ENCODE measurements at places on chromosomes 13 and 19.

- DNase-seq = no peak
These were observed 18.4 kb upstream of the RNASEH2B start for GRCh38 chr13:50891206-50891605.

DNA sequence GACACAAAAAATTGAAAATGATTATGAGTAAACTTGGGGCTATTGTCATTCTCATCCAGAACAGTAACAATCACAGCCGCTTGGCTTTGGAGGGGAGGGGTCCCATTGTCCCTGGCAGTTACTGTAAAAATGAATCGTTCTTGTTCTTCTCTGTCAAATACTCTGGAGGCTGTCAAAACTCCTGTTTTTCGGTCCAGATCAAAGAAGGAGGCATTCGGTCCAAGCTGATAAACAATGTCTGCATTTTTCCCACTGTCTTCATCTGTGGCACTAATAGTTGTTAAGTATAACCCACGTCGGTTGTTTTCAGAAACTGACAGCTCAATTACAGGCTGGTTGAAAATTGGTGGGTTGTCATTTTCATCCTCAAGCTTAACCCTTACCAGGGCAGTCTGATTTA lies 3.4 kb downstream of the PCDH9 start:
- no peak for DNase-seq

DNA sequence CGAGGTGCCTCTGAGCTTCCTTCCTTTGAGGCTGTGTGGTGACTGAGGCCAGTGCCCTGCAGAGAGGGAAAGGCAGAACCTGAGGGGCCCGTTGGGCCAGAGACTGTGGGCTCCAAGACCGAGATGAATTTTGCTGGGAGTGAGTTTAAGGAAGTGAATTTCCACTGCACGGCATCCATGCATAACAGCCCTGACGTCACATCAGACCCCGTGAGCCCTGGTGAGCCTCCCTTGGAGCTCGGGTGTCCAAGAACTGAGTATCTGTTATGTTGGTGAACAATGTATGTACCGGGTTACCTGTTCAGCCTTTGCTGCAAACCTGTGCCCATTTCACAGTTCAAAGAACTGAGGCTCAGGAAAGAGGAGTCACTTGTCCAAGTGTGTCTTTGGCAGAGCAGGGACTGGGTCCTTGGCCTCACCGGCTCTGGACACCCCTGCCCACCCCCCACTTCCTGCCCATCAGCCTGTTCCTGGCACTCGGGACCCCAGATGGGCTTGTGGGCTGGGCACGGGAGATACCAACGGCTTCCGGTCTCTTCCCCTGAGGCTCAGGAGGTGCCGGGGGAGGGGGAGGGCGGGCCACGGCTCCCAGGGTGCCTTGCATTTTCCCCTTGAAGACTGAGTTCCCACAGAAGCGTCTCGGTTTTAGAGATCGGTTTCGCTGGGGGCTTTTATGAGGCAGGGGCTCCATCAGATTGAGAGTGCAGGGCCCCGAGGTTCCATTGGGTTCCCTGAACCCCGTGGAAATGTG lies 33.7 kb downstream of the NFILZ start:
- no peak for DNase-seq

DNA sequence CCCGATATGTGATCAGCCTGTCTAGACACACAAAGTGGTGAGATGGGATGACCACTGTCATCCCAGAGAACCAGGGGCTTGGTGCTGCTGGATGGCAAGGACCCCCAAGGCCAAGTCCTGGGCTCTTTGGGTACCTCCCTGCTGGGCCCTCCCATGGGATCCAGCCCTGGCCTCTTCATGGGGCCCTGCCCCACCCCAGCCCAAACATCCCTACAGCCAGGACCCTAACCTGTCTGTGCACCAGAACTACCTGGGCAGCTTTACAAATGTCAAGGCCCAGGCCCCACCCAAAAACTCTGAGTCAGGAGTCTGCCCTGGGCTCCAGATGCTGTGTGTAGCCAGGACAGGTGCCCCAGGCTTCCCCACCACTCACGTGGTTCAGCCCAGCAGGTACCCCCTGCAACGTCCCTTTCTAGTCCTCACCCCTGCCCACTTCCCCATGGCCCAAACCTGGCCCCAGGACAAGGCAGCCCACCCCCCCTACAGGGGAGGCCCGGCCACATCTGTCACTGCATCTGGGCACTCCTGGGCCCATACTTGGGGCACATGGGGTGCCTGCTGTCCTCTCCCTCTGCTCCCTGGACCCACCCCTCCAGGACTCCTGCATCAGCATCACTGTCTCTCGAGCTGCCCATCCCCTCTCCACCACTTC lies 233.5 kb downstream of the TUBA3C start:
- no peak for DNase-seq

GRCh38 chr19:19550972-19551852 lies 13.1 kb downstream of the CILP2 start:
- no peak for DNase-seq

DNA sequence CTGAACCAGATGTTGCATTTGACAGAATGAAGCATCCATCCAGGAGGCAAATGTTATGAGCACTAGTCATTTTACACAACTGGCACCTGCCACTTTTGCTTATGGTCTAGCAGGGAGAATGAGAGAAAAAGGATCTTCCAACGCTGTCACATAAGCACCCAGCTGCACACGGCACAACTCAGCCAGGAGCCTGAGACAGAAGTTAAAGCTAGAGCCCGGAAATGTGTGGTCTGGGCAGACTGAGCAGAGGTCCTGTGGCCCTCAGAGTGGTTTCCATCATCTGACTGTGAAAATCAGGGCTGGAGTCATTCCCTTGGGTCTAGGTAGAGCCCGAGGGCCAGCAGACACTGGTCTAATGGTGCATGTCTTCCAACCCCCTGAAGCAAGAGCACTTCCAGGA lies 78.4 kb upstream of the XPO4 start:
- no peak for DNase-seq

DNA sequence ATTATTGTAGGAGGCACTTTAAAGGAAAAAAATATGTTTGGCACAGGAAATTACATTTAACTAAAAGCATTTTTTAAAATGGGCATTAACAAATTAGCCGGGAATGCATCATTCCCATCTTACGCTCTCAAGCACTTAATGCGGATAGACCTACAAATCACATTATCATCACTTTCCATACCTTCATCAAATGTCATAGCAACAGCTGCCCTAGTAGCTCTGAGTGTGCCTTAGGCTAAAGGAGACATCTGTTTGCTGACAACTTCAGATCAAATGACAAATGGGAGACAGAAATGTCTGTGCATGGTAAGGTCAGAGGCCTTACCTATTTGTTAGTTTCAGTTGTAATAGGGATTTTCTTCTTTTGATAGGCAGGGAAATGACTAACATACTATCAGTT lies 773.2 kb upstream of the SLC10A2 start:
- DNase-seq = no peak

DNA sequence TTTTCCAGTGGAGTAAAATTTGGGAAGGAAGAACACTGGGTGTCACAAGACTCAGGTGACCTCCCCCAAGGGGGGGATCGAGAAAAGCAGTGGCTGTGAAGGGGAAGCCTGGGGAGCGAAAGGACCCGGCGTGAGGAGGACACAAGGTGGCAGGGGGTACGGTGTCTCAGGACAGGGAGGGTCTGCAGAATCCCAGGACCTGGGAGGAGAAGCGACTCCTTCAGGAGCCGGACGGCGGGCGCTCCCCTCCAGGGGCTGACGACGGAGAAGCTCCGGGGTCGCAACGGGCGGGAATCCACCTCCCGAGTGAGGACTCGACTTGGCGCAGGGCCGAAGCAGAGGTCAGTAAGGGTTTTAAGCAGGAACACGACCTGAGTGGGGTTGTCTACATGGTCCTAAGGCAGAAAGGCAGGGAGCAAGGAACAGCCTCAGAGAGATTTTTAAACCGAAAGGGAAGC lies 529 bp downstream of the ZNF836 start:
- peak; percentile 10 for DNase-seq

GRCh38 chr13:51764184-51765141 lies 39.5 kb downstream of the DHRS12 start:
- peak; percentile 51 for DNase-seq

DNA sequence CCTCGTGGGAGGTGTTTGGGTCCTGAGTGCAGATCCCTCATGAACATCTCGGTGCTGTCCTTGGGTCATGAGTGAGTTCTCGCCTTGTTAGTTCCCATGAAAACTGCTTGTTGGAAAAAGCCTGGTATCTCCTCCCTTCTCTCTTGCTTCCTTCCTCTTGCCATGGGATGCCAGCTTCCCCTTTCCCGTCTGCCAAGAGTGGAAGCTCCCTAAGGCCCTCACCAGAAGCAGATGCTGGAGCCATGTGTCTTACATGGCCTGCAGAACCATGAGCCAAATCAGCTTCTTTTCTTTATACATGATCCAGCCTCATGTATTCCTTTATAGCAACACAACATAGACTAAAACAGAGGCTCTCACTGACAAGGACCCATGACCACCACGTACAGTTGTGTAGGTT lies 8.2 kb downstream of the ADGRE2 start:
- no peak for DNase-seq

GRCh38 chr13:27549406-27549981 lies 70.8 kb downstream of the LNX2 start:
- no peak for DNase-seq

DNA sequence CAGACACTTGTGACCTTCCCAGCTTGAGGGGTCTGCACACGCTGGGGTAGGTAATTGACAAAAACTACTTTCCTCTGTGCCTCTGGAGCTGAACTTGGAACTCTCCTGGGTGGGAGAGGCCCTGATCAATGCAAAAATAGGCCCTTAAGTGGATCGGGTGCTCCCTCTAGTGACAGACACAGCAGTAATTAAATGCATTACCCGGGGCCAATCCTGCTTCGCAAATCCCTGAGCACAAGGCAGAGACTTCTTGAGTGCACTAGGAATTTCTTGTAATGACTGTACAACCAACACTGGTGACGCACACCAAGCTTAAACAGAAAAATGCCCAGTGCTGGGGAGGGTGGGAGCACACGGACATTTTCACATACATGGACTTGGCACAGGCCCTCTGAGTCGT lies 10.6 kb upstream of the UBE2S start:
- no peak for DNase-seq

DNA sequence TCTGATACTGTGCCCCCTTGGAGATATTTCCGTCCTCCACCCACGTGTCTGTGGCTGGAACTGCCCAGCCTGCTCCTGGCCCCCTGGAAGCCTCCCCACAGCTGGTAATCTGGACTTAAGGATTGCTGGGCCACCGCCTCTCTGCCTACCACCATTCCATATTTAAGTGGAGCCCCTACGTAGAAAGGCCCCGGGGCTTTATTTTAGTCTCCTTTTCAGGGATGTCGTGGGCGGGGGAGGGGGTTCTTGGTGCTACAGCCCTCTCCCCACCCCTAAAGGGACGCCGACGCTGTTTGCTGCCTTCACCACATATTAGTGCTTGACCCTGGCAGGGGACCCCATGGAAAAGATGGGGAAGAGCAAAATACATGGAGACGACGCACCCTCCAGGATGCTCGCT lies 2.7 kb upstream of the NOP53 start:
- no peak for DNase-seq

DNA sequence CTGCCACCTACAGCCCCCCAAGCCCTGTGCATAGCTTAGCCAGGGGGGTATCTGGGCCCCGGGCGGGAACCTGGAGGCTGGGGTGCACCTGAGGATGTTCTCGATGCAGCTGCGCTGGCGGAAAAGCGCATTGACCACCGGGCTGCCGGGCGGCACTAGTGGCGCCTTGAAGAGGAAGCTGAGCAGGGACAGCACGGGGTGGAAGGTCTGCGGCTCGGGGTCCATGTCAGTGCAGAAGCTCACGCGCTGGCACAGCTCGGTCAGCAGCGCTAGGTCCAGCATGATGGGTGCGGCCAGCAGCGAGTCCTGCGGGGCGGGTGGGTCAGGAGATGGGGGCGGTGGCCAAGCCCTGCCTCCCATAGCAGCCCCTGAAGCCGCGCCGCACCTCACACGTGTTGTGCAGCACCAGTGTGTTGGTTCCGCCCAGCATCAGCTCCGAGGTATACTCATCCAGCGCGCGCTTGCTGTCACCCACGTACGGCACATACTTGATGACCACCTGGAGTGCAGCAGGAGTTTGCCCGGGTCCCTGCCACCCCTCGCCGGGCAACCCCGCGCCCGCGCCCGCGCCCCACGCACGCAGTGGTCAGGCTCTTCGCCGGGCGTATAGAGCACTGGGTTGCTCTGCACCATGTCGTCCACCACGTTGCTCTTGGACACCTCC lies 2.6 kb downstream of the ISYNA1 start:
- DNase-seq = no peak
